NCI-H1105 treated with DMSO at 0.1 percent for 48 hours (cell line): ENCODE measurements at places on chromosomes 13 and 19.

- no peak for DNase-seq
These were observed 60.0 kb downstream of the ZAR1L start for GRCh38 chr13:32254916-32255723.

DNA sequence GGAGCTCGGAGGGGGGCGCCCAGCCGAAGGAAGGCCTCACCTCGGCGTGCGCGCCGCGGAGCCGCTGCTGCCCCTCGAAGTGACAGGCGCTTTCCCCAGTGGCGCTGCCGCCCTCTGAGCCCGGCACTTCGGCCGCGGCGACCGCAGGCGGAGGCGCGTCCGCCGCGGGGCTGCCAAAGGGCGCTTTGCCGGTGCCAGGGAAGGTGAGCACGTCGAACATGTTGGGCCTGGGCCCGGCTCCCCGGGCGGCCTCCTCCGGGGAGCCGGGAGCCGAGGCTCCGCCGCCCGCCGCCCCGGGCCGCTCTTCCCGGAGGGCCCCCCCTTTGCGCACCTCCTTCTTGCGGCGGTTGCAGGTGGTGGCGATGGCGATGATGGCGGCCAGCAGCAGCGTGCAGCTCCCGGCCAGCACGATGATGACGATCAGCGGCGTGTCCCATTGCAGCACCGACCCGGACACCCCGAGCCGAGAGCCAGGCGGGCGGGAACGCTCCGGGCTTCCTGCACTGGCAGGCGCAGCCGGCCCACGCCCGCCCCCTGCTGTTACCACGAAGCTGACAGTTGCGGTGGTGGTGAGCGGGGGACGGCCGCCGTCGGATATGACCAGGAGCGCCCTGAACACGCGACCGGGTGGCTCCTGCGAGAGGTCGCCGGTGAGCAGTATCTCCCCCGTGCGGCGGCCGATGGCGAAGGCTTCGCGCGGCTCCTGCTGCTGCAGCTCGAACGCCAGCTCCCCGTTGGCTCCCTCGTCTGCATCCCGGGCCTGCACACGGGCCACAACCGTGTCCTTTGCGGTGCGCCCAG, 2.5 kb downstream of the PCDH8 start:
- DNase-seq = no peak

- DNase-seq = no peak
These were observed 80.3 kb downstream of the RYR1 start for GRCh38 chr19:38513762-38514167.

DNA sequence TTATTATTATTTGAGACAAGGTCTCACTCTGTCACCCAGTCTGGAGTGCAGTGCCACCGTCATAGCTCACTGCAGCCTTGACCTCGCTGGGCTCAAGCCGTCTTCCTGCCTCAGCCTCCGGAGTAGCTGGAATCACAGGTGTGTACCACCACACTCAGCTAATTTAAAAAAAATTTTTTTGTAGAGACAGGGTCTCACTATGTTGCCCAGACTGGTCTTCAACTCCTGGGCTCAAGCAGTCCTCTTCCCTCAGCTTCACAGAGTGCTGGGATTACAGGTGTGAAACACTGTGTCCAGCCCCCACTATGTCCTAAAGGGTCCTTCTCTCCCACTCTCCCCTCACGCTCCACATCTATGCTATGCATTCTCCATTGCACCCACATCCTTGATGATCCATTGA, 9.1 kb upstream of the TLE2 start:
- DNase-seq = no peak

DNA sequence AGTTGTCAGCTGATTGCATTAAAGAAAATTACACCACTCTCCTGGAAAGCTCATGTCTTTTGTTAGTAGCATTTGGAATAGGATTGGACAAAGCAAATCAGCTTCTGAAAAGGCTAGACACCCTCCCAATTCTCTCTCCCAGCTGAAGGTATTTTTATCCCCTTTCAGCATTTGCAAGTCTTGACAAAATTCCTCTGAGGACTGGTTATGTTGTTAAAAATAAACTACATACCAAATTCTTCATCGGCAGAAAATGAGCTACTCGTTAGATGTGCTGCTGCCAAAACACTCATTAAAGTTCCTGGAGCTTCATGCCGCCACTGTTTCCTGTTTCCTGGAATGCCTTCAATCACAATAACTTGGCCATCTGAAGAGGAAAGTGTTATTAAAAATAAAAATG, 37.1 kb downstream of the UTP14C start:
- no peak for DNase-seq

DNA sequence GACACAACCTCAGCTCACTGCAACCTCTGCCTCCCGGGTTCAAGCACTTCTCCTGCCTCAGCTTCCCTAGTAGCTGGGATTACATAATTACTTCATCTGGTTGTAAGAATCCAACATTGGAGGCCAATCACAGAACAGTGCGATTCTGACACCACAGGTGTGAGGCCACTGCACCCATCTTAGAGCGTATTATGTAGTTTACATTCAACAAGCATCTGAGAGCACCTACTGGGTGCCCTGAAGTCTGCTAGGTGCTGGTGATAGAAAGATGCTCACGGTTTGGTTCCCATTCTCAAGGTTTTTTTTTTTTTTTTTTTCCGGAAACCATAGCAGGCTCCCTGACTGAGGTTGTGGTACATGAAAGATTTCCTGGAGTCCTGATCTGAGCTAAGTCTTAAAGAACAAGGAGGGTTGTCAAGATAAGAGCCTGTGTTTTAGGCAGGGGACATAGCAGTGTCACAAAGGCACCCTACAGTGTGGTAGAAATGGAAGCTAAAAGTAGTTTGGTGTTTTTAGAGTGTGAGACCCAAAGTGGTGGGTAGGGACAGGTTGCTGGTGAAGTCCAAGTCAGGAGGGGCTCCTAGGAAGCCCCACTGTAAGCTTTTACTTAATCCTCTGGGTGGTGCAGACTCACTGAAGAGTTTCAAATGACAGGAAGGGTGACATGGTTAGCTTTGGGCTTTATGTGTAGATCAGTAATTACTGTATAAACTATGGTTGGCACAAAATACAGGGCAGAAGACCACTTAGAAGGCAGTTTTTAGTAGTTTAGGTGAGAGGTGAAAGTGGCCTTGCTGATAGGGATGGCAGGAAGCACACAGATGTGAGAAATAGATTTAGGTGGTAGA, 15.2 kb downstream of the SAE1 start:
- DNase-seq = no peak

GRCh38 chr19:35592226-35592625, 6.3 kb downstream of the PMIS2 start:
- peak; percentile 27 for DNase-seq

DNA sequence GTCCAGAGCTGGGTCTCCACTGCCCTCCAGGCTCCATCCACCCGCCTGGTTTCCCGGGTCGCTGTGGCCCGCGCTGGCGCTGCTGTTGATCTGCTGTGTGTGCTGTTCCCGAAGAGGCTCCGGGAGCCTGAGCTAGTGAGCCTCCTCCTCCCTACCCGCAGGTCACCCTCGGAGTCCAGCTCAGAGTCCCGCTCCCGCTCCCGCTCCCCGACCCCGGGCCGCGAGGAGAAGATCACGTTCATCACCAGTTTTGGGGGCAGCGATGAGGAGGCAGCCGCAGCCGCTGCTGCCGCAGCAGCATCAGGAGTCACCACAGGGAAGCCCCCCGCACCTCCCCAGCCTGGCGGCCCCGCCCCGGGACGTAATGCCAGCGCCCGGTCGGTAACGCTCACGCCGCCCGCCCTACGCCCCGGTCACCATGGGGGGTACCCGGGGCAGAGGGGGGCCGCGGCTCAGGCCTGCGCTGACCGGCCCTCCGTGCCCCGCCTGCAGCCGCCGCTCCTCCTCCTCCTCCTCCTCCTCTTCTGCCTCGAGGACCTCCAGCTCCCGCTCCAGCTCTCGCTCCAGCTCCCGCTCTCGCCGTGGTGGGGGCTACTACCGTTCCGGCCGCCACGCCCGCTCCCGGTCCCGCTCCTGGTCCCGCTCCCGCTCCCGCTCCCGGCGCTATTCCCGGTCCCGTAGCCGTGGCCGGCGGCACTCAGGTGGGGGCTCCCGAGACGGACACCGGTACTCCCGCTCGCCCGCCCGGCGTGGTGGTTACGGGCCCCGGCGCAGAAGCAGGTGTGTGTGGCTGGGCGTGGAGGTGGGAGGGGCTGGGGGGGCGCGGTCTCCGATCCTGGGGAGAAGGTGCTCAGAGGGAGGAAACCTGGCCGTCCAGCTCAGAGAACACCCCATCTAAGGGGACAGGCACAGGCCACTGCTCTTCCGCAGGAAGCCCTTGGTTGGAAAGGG, 12.2 kb downstream of the ZNF296 start:
- no peak for DNase-seq

GRCh38 chr13:98022210-98022609, 68.7 kb downstream of the IPO5 start:
- no peak for DNase-seq

DNA sequence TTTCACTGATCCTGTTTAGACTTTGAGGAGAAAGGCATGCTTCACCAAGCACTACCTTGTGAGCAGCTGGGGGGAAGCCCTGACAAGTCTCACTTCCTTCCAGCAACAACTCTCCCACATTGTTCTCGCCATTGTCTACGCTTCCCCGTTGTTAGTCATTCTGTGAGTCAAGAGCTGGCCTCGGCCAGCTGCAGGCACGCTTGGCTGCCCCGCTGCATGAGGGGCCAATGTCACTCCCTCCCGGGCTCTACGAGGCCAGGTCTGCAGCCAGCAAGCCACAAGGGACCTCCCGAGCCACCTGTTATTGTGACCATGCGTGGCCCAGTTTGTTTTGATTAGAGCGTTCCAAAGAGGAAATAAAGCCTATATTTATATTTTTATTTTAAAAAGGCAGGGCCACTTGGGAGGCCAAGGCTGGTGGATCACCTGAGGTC, 220.9 kb downstream of the FOXO1 start:
- DNase-seq = no peak

DNA sequence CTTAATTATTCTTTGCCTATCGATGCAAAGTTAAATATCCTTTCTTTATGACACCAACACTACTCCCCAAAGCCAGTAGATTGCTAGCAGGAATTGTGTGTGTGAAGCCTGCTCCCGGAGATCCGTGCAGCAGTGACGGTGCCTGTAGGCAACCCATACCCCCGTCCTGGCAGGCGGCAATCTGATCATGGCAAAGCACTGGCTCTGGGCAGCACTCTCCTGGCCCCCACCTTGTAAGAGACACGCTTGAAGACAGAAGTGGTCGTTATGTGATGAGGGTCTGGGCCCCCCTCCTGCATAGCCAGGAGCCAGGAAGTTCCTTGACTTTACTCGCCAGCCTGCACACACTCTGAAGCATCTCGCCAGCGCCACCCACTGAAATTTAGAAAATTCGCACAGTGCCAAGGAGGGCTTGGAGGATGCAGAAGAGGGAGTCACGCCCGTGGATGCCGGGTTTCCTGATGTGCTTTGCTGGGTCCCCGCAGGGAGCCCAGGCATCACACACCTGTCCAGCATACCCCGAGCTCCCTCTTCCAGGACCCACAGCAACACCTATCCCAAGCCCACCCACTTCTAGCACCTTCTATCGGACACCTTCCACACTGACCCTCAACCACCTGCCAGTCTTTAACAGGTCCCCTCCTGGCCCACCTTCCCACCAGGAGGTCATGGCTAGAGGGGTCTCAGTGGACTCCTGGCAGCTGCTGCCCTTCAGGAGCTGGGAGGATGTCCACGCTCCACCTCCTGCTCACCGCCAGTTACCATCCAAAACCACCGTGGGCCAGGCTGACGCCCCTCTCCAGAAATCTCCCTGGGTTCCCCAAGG, 54.5 kb downstream of the CEBPG start:
- no peak for DNase-seq

GRCh38 chr19:57648331-57649003, 15.5 kb downstream of the ZNF211 start:
- DNase-seq = peak; percentile 87

- peak; percentile 31 for DNase-seq
These were observed 396 bp downstream of the RTN2 start for GRCh38 chr19:45496349-45496953.

- no peak for DNase-seq
These were observed 4.3 kb downstream of the RUVBL2 start for GRCh38 chr19:48997972-48998371.

- peak; percentile 10 for DNase-seq
These were observed 979 bp downstream of the AKAP8 start for GRCh38 chr19:15378534-15379082.

- DNase-seq = no peak
These were observed 3.9 kb upstream of the SSBP4 start for GRCh38 chr19:18415178-18415867.

DNA sequence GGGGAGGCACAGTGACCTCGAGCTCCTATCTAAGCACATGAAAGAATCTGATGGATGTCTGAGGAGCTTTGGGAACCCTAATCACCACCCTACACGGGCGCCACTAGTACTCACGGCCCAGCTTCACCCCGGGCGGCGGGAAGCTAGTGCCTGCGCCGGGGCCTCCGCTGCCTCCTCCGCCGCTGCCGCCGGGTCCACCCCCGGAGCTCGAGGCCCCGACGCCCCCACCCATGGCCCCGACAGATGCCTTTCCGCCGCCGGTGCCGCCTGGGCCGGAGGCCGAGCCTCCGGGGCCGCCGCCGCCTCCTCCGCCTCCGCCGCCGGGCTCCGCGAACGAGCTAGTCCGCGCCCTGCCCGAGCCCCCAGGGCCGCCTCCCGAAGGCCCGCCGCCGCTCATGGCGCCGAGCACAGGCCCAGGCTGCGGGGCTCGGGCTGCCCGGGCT, 312 bp downstream of the GSK3A start:
- DNase-seq = no peak

DNA sequence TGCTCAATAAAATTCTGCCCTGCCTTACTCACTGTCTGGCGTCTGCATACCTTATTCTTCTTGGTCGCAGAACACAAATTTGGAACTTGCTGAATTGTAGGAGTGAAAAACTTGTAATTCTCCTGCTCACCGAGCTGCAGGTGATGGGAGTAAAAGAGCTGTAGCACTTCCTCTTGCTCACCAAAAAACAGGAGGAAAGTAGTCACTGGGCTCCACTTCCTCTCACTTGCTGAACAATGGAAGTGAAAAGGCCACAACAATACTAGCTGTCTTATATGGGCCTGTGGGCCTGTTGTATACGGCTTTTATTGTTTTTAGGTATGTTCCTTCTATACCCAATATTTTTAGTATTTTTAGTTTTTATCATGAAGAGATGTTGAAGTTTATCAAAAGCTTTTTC, 978.7 kb downstream of the SLITRK5 start:
- no peak for DNase-seq

DNA sequence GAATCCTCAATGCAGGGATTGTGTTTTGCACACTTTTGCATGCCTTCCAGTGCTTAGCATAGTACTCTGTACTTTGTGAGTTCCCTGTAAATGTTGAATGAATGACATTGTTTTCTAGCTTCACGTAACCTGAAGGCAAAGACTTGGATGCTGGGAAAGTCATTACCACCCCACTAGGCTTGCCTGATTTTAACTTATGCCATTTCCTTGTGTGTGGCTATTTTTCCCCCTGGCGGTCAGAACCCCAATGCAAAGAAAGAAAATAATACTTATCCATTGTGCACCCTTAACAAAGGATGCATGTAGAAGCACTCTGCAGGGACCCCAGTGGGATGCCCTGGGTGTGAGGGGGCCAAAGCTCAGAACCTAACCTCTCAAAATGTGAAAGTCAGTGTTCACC, 1.2 kb upstream of the ENOX1 start:
- no peak for DNase-seq
